ENCODE measurements at places on chromosomes 2 and 18.

DNA sequence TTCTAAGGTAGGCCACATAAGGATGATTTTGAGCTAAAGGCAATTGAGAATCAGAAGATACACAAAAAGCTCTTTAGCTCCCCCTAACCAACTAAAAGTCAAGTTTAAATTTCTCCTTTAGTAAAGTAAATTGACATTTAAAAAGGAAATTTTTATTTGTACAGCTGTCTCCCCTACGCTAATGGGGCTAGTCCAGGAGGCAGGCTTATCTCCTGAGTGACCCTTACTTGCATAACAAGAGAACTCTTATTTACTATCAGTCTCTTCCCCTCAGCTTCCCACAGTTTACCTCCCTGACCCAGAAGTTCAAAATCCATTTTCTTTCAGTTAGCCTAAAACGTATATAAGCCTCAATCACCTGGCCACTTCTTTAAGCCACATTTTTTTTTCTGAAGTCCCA lies 1002.8 kb upstream of the NRXN1 start:
- no peak for DNase-seq

DNA sequence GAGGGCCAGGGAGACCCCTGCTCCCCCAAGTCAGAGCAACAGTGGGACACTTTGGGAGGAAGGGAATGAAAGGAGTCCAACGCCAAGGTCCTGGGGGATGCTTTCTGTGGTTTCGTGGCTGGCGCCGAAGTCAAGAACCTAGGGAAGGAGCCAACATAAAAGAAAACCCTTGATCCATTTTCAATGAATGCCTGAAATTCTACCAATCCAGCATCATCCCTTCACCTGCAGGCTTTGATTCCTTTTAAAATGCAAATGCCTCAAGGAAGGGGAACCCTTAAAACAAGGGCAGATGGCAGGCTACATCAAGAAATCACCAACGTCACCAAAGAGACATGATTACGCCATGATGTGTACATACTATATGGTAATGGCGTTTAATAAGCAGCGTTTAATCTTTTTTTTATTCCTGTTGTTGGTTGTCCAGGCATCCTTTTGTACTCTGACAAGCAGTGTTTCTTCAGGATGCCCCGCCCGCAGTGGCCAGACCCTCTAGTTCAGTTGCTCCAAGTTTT lies 123.3 kb upstream of the SLC1A4 start:
- DNase-seq, result no peak

DNA sequence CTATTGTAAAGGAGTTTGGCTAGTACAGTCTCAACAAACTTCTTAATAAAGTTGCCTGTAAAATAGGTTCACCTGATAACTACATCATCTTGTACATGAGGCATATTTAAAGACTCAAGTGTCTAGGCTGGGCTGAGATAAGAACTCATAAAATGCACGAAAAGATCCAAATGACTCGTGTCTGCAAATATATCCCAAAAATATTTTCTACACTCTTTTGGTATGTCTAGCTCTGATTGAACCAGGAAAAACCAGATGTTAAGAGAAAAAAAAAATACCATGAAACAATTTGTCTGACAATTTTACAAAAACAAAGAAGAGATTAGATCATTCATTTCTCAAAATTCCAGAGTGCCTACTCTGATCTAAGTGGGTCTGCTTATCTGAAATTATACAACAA lies 166.9 kb upstream of the OSR1 start:
- no peak for DNase-seq

DNA sequence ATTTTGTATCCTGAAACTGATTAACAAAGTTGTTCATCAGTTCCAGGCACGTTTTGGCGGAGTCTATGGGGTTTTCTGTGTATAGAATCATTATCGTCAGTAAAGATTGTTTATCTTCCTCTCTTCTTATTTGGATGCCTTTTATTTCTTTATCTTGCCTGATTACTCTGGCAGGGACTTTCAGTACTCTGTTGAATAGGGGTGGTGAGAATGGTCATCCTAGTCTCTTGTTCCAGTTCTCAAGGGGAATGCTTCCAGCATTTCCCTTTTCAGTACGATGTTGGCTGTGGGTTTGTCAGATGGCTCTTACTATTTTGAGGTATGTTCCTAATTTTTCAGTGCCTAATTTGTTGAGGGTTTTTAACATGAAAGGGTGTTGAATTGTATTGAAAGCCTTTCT lies 14.0 kb upstream of the SPDYA start:
- no peak for DNase-seq

- no peak for DNase-seq
These were observed 153.8 kb downstream of the MAP2 start for GRCh38 chr2:209577376-209578357.

- no peak for DNase-seq
These were observed 61.8 kb downstream of the RFTN2 start for GRCh38 chr2:197613509-197613987.

DNA sequence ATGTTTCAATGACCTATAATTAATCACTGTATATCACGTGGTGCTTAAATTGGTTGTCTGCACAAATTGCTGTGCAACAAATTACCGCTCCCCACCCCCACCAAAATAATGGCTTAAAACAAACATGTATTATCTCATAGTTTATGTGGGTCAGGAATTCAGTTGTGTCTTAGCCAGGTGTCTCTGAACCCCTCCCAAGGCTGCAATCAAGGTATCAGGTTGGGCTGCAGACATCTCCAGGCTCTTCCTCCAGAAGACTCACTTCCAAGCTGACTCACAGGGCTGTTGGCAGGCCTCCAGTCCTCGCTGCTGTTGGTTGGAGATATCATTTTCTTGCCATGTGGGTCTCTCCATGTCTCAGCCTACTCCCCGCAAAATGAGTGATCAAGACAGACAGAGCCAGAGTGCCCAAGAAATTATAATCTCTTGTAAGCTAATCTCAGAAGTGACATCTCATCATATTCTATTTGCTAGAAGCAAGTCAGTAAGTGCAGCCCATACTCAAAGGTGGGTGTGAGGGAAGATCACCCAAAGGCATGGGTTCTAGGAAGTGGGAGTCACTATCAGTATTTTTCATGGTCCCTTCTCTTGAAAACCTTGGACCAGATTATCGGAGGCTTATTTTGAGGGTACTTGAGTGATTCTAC lies 38.4 kb downstream of the SPC25 start:
- no peak for DNase-seq

DNA sequence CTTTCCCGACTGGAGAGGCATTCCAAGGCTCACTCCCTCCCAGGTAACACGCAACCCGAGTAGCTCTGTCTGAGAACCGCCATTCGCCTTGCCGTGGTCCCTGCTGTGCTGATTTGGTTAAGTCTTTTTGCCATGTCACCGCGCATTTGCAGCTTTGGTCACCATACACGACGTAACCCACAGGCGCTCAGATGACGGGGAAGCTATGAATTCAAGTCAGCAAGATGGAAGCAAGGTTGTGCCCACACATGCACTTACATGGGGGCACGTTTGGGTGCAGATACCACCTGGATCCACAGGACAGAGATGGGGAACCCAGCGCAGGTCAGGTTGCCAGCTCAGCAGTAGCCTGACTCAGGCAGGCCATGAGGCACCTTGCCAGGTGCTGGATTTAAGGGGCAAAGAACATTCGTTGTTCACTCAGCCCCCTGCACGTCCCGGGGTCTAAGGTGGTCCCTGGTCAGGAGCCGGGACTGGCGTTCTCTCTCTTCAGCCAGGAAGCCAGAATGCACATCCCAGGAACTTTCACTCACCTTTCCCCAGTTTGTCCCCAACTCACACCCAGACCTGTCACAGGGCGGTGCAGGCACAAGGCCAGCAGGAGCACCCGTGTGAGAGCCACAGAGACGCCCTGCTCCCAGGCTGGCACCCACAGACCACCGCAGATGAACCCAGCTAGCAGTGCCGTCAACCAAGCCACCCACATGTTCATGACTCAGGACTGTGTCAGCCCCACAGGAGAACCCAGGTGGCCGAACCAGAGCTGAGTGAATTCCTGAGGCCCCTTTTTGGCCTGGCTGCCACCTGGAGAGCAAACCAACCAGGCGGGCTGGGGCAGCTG lies 19.9 kb downstream of the SNED1 start:
- no peak for DNase-seq
